NCI-H748 treated with DMSO at 0.1 percent for 48 hours (cell line): ENCODE measurements at places on chromosomes 4 and X.
A peak's percentile ranks its signal among the peaks of the same experiment; 100 is the strongest.

- DNase-seq: peak; percentile 97
Observed at GRCh38 chrX:119606280-119607017, at the start of gene NKRF. Gene NKRF, minus strand, starts transcription at chrX:119606424.

DNA sequence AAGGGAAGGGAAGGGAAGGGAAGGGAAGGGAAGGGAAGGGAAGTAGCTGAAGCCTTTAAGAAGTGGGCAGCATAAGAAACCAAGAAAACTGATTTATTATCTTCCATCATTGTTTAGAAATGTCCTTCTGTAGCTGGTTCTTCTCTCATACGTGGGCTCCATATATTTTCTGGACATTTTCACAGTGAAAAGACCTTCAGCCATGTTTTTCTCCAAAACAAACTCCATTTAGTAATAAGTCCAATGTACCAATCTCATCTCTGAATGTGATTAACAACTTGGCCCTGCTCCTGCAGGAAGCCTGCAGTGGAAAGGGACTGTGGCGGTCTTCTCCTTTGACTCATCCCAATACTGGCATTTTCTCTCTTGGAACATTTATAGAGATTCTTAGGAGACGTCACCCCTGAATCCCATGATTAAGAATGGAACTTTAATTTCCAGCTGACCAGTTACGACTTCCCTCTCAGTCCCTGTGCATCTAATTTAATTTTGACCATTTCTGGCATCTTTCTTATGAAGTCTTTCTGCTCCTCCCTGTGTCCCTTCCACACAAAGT lies 96.6 kb upstream of the GUCY1A1 start:
- DNase-seq: no peak

GRCh38 chr4:55866973-55867574 lies 13.6 kb downstream of the EXOC1 start:
- peak; percentile 54 for DNase-seq

- DNase-seq: no peak
Observed at GRCh38 chrX:100395781-100396180, 14.3 kb downstream of the PCDH19 start.

- peak; percentile 39 for DNase-seq
Observed at GRCh38 chrX:138711399-138712347, at the start of gene FGF13. Gene FGF13, minus strand, starts transcription at chrX:138711717. Its CDS starts 714 bp downstream, at chrX:138711003.

DNA sequence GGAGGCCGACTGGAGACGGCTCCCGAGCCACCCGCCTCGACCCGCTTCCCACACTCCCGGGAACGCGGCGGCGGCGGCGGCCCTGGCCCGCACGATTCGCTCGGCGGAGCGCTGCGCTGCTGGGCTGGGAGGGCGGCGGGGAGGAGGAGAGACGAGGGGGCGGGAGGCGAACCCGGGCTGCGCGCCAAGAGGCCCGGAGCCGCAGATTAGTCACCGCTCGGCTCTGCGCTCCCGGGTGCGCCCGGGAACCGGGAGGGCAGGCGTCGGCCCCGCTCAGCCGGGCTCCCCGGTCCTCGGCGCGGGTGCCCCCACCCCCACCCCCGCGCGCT lies 11.2 kb upstream of the BCOR start:
- DNase-seq: no peak

DNA sequence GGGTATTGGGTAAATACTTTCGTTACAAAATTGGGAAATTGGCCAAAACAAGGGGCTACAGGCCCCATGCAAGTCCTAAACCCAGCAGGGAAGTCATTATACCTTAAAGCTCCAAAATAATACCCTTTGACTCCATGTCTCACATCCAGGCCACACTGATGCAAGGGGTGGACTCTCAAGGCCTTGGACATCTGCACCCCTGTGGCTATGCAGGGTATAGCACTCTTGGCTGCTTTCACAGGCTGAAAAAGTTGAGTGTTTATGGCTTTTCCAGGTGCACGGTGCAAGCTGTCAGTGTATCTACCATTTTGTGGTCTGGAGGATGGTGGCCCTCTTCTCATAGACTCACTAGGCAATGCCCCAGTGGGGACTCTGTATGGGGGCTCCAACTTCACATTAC lies 326.5 kb downstream of the TEX13C start:
- DNase-seq: no peak

- no peak for DNase-seq
Observed at GRCh38 chr4:22514001-22514400, 1.9 kb downstream of the ADGRA3 start.

- DNase-seq: no peak
Observed at GRCh38 chr4:38611676-38612075, 52.3 kb upstream of the KLF3 start.

- DNase-seq: no peak
Observed at GRCh38 chr4:52551487-52551886, 107.6 kb downstream of the USP46 start.

DNA sequence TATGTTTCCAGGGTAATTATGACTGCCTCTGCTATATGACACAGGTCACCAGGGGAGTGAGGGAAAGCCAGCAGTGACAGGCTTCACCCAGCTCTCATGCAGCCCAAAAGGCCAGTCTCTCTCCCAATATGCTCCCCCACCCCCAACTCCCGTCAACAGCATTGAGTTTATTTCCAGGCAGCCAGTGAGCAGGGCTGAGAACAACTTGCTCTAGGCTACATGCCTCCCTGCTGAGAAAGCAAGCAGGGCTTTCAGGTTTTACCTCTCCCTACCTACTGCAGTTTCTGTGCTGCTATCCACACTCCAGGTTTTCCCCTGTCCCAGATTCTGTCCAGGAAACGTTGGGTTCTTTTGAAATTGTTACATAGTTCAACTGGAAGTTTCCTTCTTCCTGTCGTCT lies 291.4 kb downstream of the PABPC4L start:
- DNase-seq: no peak

- DNase-seq: no peak
Observed at GRCh38 chr4:14076776-14077175, 449.3 kb upstream of the BOD1L1 start.

GRCh38 chr4:155693015-155693663 lies 26.5 kb downstream of the GUCY1A1 start:
- DNase-seq: no peak

DNA sequence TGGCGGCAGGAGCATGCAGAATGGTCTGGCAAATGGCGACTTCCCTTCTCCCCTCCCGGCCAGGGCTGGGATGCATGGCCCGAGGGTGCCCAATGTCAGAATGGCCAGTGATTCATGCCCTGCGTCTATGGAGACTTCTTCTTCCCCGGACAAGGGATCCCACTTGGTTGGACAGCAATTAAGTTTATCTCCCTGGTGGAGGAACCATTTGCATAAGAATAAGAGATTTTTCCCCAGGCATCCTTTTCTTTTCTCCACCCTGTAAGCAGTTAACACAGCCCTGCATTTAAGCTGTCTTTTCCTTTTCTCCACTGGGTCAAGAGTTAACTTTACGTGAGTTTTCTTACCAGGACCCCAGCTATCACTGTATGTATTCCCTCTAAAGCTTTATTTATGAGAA lies 856.6 kb downstream of the GLUD2 start:
- DNase-seq: no peak

- DNase-seq: no peak
Observed at GRCh38 chr4:1182313-1182712, 9.9 kb upstream of the SPON2 start.

- no peak for DNase-seq
Observed at GRCh38 chr4:43816116-43816515, 632.5 kb downstream of the KCTD8 start.

GRCh38 chr4:26204249-26204825 lies 116.5 kb upstream of the RBPJ start:
- no peak for DNase-seq

DNA sequence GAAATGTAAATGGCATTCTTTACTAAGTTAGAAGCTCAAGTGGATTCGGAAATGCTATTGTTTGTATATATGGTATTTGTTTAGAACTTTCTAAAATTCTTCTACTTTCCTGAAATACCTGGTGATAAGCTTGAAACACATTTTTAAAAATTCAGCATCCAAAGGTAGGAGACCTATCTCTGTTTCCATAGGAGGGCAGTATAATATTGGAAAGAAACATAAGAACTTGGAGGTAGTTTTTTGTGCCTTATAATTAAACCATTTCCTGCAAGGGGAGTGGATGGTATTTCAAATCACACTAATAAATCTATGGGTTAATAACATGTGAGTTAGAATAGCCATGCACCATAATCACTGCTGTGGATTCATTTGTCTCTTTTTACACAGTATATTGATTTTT lies 217.4 kb upstream of the AADAT start:
- no peak for DNase-seq

DNA sequence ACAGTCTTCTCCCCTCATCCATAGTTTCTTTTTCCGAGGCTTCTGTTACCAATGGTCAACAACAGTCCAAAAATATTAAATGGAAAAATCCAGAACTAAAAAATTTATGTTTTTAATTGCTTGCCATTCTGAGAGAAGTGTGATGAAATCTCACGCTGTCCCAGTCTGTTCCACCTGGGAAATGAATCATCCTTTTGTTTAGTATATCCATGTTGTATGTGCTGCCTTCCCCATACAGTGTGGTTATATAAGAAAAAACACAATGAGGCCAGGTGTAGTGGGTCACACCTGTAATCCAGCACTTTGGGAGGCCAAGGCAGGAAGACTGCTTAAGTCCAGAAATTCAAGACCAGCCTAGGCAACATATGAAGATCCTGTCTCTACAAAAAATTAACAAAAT lies 161.6 kb downstream of the CHIC2 start:
- DNase-seq: no peak

DNA sequence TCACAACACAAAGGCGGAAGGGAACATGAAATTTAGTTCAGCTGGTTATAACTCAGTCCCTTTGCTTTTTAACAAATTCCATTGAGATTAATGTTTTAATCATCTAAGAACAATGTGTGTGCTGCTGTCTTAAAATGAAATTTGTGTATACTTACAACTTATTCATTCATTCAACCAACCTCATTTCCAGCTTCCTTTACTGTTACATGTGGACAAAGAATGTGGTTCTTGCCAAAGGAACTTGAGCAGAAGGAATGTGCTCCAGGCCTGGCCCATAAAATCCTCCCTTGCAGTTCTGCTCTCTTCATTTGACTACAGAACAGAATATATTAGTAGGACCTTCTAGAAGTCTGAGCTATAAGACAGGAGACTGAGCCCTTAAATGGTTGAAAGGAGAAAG lies 176.8 kb upstream of the GLRA2 start:
- no peak for DNase-seq

- no peak for DNase-seq
Observed at GRCh38 chrX:133923548-133923947, 61.8 kb downstream of the GPC3 start.

- no peak for DNase-seq
Observed at GRCh38 chr4:135777361-135777760, 1575.8 kb upstream of the PABPC4L start.

- peak; percentile 70 for DNase-seq
Observed at GRCh38 chrX:155819966-155820491, 61.1 kb upstream of the VAMP7 start.

- no peak for DNase-seq
Observed at GRCh38 chrX:19563746-19564145, 48.4 kb upstream of the MAP3K15 start.

DNA sequence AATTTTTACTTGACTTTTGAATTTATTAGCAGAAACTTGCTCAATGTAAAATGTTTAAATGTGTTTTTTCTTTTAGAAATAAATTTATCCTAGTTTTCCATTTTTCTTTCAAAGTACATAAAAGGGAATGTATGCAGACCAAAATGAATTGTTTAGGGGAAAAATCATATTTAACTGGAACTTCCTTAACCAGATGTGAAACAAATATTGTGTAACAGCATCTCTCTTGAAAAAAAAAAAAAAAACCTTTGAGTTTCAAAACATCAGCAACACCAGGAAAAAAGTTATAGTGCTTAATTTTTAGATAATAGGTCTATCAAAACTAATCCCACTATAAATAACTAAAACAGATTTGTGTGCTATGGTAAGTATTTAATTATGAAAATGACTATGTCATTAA lies 14.5 kb upstream of the CCNA2 start:
- no peak for DNase-seq

DNA sequence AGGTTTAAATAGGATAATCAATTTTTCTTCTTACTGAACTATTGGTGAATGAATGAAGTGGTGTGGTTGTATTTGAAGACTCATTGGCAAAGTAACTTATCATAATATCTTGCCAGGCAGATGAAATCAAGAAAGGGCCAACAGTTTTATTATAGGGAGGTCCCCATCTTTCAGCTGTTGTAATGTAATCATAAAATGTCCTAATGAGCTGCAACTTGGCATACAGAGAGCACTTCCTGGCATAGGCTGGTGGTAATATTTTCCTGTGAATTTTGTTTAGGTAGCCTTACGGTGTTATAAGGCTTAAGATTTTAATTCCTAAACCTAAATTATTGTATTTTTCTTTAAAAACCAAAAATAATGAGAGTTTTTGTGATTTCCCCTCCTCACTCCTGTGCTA lies 17.5 kb downstream of the FHIP1A start:
- no peak for DNase-seq
